ENCODE measurements at places on chromosomes 13 and 19. TPM values are rescaled to one million over a fixed set of nuclear protein-coding genes. Genes with fewer than 3 reads are reported as not detected.

DNA sequence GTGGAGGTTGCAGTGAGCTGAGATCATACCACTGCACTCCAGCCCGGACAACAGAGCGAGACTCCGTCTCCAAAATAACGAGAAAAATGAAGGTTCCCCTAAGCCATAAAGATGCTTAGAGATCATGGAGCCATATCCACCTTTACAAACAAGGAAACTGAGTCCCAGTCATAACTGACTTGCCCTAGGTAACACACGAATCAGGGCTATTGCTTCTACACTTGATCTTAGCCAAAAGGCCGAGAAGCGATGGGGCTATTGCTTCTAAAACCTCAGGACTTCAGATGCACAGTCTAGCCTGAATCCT lies 3.2 kb downstream of the DBP start:
- peaks cover 43% of the 10 kb centered on the region for H3K4me1 ChIP-seq
- H3K36me3 ChIP-seq, result no peaks in the 10 kb centered on the region
- no peaks in the 10 kb centered on the region for H3K27me3 ChIP-seq

- H3K27me3 ChIP-seq, result no peaks in the 10 kb centered on the region
- no peak for DNase-seq
- H3K4me3 ChIP-seq, result no peak overlapping the region
- H3K36me3 ChIP-seq, result no peaks in the 10 kb centered on the region
- no peak overlapping the region for H3K27ac ChIP-seq
Measured at GRCh38 chr13:25771641-25772478, 280.0 kb downstream of the SHISA2 start.

Gene IGFL2
- not detected for total RNA-seq

DNA sequence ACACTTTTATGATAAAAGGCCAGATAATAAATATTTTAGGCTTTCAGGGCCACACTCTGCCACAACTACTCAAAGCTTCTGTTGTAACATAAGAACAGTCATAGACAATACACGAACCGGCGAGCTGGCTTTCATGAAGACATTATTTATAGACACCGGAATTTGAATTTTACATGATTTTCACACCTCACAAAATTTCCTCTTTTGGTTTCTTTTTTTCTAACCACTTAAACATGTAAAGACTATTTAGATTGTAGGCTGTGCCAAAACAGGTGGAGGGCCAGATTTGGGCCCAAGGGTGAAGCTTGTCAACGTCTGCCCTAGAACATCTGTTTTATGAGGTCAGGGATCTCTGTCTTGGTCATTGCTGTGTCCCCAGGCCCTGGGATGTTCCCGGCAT lies 29.7 kb upstream of the FXYD3 start:
- no peak overlapping the region for H3K4me3 ChIP-seq
- H3K27ac ChIP-seq, result no peak overlapping the region
- no peaks in the 10 kb centered on the region for H3K36me3 ChIP-seq
- 0 out of 2 replicates have a peak, but pooled peaks cover 1% of the 10 kb centered on the region for H3K27me3 ChIP-seq
- peaks cover 3% of the 10 kb centered on the region for H3K4me1 ChIP-seq
- no peak for DNase-seq

DNA sequence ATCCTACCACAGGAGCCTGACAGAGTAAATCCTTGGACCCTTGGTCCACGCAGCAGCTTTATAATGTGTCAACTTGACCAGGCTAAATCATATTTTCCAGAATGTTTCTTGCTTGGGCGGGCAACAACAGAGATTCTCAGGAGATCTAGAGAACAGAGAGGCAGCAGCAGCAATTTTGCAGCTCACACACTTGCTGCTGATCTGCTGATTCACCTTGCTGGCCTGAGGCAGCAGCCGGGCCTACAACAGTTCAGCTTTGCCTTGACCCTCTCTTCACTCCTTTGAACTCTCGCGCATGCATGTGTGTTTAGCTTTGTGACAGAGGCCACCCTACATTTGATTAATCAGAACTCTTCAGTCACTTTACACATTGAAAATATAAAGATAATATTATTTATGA lies 159.3 kb downstream of the UGGT2 start:
- no peak overlapping the region for H3K27ac ChIP-seq
- peaks cover 5% of the 10 kb centered on the region for H3K36me3 ChIP-seq
- H3K4me1 ChIP-seq, result no peaks in the 10 kb centered on the region
- H3K4me3 ChIP-seq, result no peak overlapping the region
- no peak for DNase-seq

- no peaks in the 10 kb centered on the region for H3K4me1 ChIP-seq
- H3K36me3 ChIP-seq, result no peaks in the 10 kb centered on the region
- H3K27ac ChIP-seq, result no peak overlapping the region
- H3K4me3 ChIP-seq, result no peak overlapping the region
- peaks cover 16% of the 10 kb centered on the region for H3K27me3 ChIP-seq
Measured at GRCh38 chr19:50323782-50324133, 5.4 kb downstream of the KCNC3 start.

Gene SIAH3
- total RNA-seq, result not detected

- peaks cover 4% of the 10 kb centered on the region for H3K4me1 ChIP-seq
- DNase-seq, result no peak
- H3K27ac ChIP-seq, result peak overlapping the region; percentile 99
- no peaks in the 10 kb centered on the region for H3K27me3 ChIP-seq
Measured at GRCh38 chr19:9620842-9621155, 233 bp downstream of the ZNF561 start.

Gene LGALS16
- not detected for total RNA-seq

Gene FBXO17
- total RNA-seq, result 10.8 TPM
